ENCODE measurements at places on chromosomes 12 and 14.

DNA sequence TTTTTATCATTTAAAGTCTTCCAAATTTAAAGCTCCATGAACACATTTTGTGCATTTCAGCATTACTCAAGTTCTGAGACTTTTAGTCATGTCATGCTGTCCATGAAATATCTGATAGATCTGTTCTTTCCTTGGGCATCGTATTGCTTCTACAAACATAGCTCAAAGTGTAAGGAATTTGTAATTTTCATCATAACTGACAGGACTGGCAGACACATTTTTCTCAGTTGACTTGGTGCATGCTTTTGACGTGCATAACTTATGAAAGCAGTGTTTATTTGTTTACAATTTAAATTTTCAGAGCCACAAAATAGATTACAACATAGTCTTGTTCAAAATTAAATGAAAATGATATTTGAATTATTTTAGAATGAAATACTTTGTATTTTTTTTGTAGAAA, 812.1 kb upstream of the NOVA1 start:
- DNase-seq: no peak

DNA sequence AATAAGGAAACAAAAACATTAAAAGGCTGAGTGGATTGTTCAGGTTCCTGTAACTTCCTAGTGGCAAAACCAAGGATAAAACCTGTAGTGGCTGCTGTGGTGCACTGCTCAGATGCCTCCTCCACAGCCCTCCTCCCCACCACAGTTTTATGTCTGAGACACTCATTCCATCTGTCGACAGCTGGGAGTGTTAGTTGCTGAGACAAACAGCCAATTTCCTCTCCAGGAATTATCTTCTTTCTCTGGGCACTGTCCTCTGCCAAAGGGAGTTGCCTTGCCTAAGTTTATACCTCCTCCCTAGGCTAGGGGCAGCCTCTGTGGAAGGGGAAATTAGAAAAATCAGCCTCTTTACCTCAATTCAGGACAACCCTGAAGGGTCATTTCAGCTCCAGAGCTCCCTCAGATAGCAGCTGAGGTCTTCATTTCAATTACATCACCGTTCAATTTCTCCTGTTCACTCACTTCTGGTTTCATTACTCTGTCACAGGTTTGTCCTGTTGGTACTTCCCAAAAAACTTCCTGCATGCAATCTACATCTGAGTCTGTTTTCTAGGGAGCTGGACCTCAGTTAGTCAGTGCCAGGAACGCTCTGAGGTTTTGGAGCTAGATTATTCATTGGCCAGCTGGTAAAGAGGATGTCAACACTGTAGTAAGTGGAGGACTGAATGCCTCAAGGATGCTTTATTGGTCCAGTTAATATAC, 74.9 kb upstream of the ATP2B1 start:
- peak; percentile 10 for DNase-seq

- peak; percentile 41 for DNase-seq
Observed at GRCh38 chr12:31117203-31118011, 43.7 kb downstream of the DDX11 start.

GRCh38 chr14:102779084-102779462, 1.8 kb downstream of the TRAF3 start:
- DNase-seq: no peak

- no peak for DNase-seq
Observed at GRCh38 chr12:6608592-6609281, 1.6 kb upstream of the CHD4 start.

GRCh38 chr12:113833422-113833821, 132.7 kb downstream of the RBM19 start:
- DNase-seq: no peak

DNA sequence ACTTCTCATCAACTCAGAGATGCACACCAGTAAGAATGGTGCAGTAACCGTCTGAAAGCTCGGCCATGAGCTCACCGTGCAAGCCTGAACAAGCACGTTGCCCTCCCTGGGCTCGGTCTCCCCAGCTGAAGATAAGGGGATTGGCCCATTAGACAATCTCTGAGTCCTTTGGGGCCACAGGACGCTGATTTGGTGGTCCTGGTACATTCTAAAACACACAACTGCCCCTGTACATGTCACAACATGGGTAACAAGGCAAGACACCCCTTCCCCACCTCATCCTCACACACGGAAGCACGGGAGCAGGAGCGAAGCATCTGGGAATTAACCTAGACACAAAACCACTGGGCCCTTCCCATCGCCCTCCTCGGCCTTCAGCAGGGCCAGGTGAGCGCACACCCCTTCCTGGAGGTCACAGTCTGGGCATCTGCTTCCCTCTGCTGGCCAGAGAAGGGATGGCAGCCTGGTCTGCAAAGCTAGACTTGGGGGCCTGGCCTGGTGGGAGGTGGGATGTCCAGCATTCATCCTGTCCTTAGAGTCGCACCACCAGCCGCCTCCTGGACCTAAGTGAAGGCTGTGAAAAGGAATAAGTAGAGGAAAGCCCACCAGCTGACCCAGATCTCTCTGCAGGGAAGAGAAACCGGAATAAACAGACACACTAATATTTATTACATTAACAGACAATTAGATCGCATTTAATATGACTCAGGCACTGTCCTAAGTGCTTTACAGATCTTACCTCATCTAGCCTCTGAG, 18.9 kb upstream of the SMUG1 start:
- peak; percentile 64 for DNase-seq

- no peak for DNase-seq
Observed at GRCh38 chr12:68119724-68120211, 39.8 kb downstream of the IFNG start.

DNA sequence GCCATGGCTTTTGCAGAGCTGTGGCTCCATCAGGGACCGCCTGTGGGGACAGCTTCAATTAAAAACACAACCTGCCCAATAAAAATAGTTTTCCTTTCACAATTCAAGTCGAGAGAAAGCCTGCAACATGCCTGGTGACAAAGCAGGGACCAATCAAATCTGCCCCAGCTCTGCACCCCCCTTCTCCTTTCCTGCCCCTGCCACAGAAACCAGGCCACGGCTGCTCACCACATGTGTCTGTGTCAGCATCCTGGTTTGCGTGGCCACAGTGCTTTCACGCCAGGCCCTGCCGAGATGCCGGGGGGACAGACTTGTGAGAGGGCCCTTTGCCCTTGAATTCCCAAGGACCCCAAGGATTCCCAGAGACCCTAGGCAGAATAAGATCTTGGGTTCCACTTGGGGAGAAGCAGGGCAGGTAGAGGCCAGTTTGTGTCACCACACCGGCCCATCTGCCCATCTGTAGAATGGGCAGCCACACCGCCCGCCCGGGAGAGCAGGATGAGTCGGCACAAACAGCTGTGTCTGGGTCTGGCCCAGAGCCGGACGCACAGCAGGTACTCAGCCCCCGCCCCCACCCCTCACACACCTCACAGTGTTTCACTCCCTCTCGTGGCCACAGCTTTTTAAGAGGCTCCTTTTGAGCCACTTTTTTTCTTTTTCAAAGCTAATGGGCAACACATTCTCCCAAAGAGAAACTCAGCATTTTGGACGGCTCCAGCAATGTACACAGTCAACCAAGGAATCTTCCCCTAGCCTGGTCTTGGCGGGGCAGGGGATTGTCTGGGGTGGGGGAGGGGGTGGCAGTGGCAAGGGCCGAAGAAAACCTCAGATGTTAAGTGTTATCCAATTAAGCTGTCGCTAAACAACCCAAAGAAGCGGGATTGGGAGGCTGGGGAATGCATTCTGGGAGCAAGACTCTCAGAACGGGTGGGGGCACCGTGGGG, 41.5 kb downstream of the BCL11B start:
- DNase-seq: no peak

DNA sequence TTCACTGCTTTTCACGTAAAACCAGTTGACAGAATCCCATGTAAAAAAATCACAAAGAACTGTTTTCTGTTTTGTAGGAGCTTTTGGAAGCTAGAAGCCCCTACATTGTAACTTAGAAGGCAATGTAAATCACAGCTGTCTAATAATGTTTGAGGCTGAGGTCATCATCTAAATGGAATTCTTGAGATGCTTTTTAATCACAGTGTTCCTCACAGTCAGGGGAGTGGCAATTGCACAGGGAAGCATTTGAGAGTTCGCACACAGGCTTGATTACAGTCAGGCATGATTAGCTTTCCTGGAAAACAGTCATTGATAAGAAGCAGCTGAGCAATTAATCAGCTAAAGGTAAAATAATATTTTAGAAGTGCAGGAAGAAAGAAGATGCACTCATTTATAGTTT, 2.9 kb downstream of the SLC17A8 start:
- no peak for DNase-seq

- DNase-seq: no peak
Observed at GRCh38 chr12:14252697-14253096, 112.8 kb upstream of the ATF7IP start.

GRCh38 chr12:29374913-29375312, 6.1 kb downstream of the ERGIC2 start:
- no peak for DNase-seq

DNA sequence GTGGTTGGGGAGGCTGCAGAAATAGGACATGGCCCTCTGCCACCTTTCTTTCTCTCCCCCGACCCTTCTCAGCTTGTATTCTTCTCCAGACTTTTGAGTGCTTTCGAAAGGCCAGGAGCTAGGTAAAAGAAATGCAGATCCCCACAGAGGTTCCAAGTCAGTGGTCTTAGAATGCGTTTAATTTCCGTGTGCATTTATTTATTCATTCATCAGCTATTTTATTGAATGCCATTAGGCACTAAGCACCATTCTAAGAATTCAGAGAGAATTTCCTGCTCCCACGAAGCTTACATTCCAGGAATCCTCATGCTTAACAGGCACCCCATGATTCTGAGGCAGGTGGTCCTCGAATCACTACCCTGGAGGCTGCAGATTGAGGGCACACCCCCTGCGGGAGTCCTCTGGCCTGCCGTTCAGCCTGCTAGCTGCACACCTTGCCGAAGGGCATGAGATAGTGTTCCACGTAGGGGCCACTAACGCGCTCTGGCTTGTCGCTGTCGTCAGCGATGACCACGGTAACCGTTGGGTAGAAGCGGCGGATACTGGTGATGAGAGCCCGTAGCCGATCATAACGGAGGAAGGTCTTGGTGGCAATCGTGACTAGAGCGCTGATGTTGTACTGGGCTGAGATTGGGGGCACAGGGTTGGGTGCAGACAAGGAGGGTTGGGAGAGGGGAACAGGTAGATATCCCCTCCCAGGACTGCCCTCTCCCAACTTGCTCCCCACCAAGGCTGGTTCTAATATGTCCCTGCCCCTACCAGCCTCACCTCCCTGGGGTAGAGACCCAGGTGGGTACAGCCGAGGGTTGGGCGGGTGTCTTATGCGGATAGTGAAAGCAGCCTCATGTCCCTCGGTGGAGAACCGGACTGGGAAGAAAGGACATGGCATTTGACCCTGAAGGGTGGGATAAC, 4.5 kb downstream of the B4GALNT1 start:
- DNase-seq: peak; percentile 2

DNA sequence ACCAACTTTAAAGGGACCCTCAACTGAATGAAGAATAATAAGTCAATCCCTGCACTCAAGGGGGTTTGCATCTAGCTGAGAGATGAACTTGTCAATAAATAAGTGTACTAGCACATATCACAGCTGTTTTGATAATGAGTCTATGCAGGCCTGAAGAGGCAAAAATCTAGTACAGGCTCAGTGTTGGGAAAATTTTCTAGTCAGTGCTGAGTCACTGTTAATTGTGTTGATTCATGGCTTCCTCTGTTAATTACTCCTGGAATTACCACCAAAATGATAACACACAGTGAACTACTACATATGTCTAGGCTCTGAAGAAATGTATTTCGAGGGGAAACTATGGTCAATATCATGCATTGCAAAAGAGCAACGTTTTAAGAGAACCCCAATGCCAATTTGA, 18.9 kb downstream of the SNRPF start:
- no peak for DNase-seq

DNA sequence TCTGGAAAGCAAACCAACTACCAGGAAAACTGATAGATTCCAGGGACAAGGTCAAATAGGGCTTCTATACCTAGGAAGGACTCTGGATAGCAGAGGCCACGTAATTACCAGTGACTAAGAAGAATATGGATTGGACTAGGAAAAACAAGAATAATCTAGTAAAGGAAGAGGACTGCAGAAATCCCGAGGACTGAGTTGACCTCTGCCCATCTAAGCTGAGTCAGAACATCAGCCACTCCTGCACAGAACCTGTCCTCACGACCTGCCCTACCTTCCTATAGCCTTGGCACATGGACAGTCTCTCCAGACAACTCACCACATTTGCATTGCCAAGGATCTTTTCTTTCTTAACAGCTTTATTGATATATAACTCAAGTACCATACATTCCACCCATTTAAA, 2.3 kb downstream of the OR6J1 start:
- DNase-seq: peak; percentile 40

DNA sequence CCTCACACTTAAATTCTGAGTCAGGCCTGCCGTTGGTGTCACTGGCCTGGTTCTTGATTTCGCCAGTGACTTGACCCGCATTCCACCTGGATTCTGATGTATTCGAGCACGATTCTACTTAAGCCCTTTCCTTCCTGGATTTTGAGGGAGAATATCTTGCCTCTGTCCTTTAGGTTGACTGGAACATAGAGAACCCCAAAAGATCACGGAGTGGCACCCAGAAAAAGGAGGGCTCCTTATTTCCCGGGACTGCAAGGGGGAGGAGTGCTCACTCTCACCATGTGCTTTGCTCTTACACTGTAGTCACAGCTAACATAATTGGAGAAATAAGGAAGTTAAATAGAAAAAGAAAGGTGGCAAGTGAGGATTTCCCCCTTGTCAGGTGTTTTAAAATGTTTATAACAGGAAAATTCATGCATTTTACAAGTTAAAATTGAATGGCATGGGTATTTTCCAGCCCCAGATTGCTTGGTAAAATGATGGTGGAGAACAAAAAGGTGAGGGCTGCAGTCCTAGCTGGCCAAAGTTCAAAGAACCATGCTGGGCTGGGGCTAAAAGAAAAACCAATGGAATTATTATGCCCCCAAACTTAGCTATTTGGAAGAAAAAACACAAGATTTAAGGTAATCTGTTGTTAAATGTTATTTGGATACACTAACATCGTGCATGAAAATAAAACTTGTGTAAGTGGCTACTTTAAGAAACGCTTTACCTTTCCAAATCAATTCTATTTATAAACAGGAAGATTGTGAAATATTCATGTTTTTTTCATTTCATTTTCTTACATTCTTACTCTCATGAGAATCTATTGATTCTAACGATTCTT, 8.9 kb downstream of the FOXA1 start:
- DNase-seq: no peak

DNA sequence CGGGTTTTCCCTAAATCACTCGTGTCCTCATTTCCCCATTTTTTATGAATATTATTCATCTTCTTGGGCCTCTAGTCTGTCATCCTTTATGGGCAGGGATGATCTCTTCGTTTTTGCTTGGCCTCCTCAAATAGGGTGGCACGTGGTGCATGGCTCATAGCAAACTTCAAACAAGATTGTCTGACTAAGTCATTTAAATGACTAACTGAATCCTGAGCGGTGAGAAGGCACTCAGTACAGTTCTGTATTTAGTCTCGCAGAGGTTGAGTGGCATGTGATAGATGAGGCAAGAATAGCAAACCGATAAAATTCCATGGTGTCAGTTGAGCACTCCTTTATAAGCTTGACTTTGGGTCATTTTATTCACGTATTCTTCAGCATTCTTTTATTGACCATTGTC, 5.7 kb upstream of the JDP2 start:
- peak; percentile 44 for DNase-seq

- DNase-seq: no peak
Observed at GRCh38 chr14:81314443-81315175, 85.5 kb downstream of the STON2 start.
